Mammary epithelial cell (primary cell): ENCODE measurements at places on chromosomes 3 and 15.
A peak's percentile ranks its signal among the peaks of the same experiment; 100 is the strongest.

GRCh38 chr3:128987302-128988100 is 6.4 kb downstream of the CFAP92 start:
- no peak for DNase-seq

DNA sequence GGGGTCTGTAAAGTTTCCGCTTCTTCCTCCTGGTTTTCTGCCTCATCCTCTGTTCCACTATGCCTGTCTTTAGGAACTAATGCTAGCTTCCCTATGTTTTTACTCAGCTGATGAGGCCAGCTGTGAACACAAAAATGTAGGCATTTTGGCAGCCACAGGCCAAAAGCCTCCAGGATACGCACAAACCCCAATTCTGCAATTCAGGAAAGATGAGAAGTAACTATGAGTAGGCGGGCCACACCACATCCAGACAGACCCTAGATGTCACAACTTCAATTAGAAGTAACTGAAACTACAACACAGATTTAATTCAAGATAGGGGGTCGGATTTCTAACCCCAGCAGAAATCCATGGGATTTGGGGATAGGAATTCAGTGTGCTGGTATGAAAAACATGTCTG is 11.9 kb downstream of the CA12 start:
- DNase-seq, result no peak

DNA sequence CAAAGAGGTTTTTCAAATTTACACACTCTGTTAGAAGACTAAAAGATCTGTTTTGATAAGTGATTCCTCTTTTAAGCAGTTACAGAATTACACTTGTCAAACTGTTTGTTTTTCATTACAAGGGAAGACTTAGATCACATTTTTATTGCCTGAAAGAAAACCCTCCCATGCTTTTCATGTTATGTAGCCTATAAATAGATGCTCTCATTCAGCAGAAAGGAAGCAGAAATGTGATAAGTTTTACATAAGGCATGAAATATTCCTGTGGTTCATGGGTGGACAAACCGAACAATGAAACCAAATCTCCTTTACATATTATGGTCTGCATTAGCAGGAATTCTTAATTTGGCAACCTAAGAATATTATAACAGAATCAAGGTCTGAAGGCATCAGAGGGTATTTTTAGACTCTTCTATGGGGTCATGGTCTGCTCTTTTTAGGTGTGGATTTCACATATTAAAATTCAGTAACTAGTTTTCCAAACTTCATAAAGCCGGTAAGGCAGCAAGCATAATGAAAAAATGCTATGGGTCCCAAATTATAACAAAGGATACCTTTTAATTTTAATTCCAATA is 37.3 kb upstream of the FXR1 start:
- DNase-seq, result no peak

GRCh38 chr3:31534065-31534425 is 1.3 kb downstream of the STT3B start:
- peak; percentile 27 for DNase-seq

DNA sequence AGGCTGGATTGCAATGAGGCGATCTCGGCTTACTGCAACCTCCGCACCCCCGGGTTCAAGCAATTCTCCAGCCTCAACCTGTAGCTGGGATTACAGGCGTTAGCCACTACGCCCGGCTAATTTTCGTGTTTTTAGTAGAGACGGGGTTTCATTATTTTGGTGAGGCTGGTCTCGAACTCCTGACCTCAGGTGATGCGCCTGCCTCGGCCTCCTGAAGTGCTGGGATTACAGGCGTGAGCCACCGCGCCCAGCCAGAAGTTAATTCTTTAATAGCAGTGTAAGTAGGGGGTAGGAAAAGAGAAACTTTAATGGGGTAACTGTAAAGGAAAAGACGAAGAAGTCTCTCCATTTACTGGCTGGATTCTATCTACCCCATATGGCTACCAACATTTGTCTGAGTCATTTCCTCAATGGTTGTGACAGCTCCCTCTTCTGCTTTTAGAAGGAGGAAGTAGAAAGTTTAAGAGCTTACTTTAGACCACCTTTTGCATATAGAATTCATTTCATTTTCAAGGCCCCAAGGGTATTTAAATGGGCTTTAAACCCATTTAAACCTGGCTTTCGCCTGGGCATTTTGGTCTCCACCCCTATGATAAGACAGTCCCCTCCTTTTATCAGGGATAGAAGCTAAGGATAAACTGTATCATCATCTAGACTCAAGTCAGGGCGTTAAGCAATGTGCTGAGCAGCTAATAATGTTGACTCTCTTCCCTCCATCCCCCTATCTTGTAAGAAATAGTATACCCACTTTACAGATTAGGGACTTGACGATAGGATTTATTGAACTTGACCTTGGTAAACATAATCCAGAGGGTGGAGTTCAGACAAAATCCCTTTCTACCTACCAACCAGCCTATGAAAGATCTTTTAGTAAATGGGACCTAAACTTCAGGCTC is 1.1 kb upstream of the CDV3 start:
- DNase-seq, result peak; percentile 8

DNA sequence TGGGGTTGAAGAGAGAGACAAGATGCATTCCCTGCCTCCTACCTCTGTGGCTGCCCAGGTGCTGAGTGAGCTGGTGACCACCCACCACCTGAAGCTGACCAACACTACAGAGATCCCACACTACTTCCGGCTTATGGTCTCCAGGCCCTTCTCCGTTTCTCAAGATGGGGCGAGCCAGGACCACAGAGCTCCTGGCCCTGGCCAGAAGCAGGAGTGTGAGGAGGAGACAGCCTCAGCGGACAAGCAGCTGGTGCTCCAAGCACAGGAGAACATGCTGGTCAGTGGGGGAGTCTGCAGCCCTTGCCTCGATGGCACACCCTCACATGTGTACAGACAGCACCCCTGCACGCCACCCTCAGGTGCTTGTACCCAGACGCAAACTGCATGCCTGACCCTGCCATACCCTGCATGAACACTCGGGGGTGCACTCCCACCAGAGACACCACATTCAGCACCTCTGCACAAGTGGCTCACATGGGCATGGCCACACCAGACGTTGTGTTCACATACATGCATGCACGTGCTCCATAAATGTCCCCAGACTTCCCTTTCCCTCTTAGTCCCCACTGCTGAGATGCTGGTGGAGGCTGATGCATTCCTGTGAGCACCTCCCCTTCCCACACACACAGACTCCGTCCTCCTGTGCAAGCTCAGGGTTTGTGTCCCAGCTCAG is 19.0 kb downstream of the ACAA1 start:
- DNase-seq, result peak; percentile 43

GRCh38 chr3:71166339-71167240 is 416.9 kb downstream of the FOXP1 start:
- no peak for DNase-seq

DNA sequence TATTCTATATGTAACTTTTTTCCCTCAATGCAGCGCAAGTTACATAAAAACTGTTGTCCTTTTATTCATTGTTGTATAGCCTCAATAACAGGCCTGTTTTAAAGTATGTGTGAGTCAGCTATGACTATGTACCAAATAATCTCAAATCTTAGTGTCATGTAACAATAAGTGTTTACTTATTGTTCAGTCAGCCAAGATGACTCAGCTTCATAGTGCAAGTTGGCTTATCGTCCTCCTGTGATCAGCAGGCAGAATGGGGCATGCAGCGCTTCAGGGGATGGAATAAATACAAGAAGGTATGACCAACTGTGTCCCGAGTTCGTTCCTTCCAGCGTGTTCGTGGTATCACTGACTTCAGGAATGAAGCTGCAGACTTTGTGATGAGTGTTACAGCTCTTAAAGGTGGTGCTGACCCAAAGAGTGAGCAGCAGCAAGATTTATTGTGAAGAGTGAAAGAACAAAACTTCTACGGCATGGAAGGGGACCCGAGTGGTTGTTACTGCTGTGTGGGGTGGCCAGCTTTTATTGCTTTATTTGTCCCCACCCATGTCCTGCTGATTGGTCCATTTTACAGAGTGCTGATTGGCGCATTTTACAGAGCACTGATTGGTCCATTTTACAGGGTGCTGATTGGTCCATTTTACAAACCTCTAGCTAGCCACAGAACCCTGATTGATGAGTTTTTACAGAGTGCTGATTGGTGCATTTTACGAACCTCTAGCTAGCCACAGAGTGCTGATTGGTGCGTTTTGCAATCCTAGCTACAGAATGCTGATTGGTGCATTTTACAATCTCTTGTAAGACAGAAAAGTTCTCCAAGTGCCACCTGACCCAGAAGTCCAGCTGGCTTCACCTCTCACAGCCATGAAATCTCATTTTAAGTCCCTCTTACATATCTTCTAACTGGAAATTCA is 1016.0 kb downstream of the MCTP2 start:
- DNase-seq, result peak; percentile 99

DNA sequence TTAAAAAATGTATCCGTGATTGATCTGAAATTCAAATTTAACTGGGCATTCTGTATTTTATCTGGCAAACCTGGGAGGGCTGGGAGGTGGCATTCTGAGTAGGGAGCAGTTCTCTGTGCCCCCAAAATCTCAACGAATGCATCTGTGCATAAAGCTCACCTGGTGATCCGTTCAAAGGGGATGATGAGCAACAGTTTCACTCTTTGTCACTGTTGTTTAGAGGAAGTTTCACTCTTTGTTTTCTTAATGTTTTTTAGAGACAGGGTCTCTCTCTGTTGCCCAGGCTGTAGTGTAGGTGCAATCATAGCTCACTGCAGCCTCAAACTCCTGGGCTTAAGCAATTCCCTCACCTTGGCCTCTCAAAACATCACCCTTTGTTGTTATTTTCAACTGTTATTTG is 186.7 kb downstream of the SSR3 start:
- no peak for DNase-seq

DNA sequence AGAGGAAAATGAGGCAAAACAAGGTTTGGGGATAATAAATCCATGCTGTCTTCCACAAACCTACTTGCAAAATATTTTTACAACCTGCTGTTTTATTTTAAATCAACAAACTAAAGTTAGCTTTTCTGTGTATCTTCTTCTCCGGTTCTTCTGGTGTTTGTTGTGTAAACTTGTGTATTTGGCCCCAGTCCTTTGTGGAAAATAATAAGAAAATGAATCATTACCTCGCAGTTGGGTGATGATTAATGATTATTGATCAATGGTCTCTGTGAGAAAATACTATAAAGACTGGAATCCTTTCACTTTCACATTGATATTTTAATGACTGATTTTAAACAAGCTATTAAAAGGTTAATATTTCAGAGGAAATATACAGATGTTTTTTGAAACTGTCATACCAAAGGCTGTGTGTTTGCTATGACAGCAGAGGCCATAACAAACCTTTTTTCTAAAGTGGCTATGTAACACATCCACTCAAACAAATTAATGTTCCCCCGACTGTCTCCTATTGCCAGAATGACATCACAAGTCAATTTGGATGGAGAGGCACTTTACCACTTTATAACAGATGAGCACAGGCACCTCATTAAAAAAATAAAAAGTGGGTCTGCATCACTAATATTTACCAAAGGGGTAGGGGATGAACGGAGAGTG is 152.5 kb downstream of the MEX3B start:
- DNase-seq, result no peak

GRCh38 chr15:80367661-80368060 is 36.5 kb upstream of the ARNT2 start:
- DNase-seq, result peak; percentile 1

DNA sequence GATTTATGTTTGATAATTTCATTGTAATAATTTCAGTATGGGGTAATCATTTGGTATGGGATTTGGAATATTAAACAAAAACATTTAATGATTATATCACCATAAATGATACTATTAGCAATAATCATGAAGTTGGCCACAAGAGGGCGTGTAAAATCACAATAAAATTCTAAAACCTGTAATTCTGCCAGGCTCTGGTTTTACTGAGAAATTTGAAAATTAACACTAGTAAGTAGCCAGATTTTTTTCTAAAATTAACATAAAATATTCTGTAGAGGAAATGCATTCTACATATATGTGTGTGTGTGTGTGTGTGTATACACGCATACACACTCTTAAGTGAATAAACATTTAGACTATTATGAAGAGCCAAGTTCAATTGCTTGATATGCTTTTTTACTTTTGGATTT is 40.5 kb downstream of the FEZF2 start:
- DNase-seq, result peak; percentile 1

- peak; percentile 1 for DNase-seq
Observed at GRCh38 chr3:166860217-166860616, 519.9 kb downstream of the ZBBX start.

DNA sequence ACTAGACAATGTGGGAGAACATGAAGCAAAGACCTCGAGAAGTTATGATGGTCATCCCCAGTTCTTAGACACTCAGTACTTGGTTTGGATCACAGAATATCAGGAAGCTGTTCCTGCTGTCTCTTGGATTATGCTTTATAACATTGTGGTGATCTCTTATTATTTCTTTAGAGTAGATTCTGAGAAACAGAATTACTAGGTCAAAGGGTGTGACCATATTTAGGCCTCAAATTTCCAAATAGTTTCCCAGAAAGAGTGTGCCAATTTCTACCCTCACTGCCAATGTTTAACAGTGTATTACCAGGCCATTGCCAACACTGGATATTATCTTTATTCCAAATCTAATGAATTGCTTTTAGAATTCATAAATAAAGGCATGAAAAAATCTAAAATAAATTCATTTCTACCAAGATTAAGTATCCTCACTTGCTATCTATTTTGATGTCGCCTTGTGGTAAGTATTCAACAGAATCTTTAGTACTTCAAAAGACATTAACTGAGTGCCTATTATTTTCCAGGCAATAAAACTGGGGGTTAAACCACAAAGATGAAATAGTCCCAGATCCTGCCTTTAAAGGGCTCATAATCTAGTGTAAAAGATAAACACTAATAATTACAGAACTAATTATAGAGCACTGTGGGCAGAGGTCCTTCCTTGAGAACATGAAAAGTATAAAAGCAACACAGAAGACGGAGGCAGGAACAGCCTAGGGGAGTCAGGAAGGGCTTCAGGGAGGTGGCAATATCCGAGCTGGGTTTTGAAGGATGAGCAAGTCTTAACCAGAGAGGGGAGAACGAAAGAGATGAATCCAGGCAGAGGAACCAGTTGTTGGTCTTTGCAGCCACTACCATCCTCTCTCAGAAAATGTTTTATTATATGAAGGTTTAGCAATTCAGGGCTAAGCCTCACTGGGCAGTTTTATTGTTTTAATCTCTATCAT is 86.8 kb downstream of the IGF2BP2 start:
- no peak for DNase-seq

DNA sequence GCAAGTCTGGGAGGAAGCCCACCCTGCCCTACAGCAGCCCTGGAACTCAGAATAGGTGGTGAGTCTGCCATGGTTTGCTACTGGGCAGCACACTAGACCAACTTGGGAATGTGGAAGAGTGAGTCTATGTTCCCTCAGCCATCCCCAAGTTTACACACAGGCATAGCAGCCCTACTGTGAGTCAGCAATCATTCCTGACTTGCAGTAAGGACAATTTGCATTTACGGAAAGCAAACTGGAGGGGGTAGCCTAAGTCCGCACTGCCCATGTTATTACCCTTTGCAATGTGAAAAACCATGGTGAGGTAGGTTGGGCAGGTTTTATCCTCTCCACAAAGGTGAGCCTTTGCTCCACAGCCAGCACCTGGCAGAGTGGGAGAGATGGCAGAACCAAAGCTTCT is 4.6 kb downstream of the TCTA start:
- no peak for DNase-seq

- no peak for DNase-seq
Observed at GRCh38 chr15:46146002-46146401, 511.2 kb downstream of the SQOR start.

- no peak for DNase-seq
Observed at GRCh38 chr3:26763723-26764122, 141.2 kb downstream of the LRRC3B start.
